NCI-H460 (cell line): ENCODE measurements at places on chromosomes 2 and 18. TPM values are rescaled to one million over a fixed set of nuclear protein-coding genes. Genes with fewer than 3 reads are reported as not detected.

GRCh38 chr18:55484773-55485172 is 103.2 kb downstream of the TCF4 start:
- no peak for DNase-seq

DNA sequence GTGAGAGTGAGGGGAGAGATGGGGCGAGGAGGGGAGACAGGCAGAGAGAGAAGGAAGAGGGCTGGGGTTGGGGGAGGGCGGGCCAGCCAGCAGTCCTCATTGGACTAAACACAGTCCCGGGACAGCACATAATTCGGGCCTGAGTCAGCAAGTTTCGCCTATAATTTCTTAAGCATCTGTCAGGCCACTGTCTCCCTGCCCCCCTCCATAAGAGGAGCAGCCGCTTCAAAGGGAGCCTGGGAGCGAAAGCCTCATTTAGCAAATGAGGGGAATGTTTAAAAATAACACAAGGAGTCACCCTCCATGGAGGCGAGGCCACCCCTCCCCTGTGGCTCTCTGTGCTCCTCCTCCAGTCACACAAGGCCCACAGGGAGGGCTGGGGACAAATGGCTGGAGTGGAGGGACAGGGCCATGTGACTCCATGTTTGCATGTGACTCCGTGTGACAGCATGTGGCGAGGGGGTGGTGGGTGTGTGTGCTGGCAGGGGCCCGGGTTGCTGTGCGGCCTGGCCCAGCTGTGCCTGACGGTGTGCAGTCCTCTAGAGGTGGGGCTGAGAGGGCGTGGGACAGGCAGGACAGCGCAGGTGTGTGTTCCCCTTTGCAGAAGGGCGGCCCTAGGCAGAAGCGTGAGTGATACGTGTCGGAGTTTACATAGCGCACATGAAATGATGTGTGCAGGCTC is 162.4 kb downstream of the CELF4 start:
- DNase-seq = no peak

GRCh38 chr18:46842583-46842982 is 74.7 kb downstream of the PIAS2 start:
- no peak for DNase-seq

The AFF3 gene
- total RNA-seq = 1.1 and 4.1 TPM in 2 replicates

- DNase-seq = no peak
Observed at GRCh38 chr2:28362991-28363521, 29.6 kb upstream of the FOSL2 start.

DNA sequence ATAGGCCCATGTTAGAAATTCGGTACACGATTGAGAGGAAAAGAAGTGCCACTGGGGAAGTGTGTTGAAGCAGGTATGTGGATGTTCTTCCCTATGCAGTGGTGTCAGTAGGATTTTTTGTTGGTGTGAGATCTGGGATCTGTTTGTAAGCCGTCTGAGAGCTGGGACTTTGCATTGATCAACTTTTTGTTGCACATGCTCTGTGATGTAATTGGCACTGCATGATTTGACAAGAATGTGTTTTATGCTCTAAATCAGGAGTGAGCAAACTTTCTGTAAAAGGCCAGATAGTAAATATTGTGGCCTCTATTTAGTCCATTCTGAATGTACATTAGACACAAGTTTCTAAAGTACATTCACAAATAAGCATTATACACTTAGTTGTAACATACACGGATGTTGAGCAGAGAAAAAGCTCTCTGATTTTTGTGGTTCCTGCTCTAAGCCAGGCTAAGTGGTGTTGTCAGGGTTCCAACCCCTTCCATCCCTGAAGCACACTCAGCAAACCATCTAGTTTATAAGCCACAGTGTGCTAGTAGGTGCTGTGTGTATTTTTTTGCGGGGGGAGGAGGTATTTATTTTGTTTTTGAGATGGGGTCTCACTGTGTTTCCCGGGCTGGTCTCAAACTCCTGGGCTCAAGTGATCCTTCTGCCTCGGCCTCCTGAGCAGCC is 235.6 kb downstream of the NEDD4L start:
- DNase-seq = no peak

The SFTPB gene
- total RNA-seq = not detected in 2 replicates

The ALPG gene
- not detected in 2 replicates for total RNA-seq
